ENCODE measurements at places on chromosomes 5 and 9.

GRCh38 chr9:127776195-127776923 lies 2.1 kb downstream of the SH2D3C start:
- DNase-seq = peak; percentile 76

GRCh38 chr5:168784454-168784853 lies 205.3 kb upstream of the PANK3 start:
- DNase-seq = no peak

GRCh38 chr5:149072376-149072775 lies 9.5 kb upstream of the SH3TC2 start:
- no peak for DNase-seq

DNA sequence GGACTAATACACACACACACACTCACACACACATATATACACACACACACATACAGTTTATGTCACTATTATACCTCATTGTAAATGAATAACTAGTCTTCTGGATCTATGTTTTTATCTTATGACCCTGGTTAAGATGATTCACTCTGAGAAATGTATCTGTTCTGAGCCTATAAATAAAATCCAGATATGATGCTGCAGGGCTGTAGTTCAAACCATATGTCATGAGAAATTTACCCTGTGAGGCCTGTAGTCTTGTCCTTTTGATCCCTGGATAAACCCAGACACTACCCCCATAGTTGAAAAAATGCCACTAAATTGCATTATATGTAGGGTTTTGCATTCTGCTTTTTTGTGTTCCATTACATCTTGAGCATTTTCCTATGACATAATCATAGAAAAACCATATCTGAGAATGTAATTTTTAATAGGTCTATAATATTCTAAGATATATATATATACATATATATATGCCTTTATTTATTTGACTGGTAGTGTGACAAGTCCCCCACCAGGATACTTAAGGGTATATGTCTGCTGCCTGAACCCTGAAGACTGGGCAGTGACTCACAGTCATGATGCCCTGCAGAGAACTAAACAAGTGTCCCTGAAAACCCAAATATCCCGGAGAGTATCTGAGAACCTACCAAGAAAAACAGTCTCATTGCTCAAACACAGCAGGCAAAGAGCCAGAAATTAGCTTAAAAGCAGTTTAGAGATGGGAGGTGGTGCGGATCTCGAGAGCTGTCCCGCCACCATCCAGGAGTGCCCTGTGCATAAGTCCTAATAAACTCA lies 18.4 kb upstream of the ALDOB start:
- DNase-seq = no peak

GRCh38 chr9:26669701-26670670 lies 222.6 kb downstream of the CAAP1 start:
- DNase-seq = no peak

DNA sequence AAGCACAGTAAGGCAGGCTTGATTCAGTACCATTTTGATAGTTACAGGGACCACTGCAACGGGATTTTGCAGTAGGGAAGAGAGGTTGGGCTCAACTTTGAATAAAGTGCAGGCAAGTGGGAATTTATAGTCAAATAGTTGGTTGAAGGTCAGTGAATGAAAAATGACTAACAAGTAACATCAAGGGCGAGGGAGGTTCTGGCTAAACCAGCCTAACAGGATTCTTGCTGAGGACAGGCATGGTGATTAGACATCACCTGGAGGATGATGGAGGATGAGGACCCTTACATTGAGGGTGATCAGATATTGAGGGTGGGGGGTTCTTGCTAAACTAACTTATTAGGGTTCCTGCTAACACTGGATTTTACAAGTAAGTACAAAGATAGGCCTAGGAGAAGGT lies 66.1 kb upstream of the SMC5 start:
- peak; percentile 60 for DNase-seq

DNA sequence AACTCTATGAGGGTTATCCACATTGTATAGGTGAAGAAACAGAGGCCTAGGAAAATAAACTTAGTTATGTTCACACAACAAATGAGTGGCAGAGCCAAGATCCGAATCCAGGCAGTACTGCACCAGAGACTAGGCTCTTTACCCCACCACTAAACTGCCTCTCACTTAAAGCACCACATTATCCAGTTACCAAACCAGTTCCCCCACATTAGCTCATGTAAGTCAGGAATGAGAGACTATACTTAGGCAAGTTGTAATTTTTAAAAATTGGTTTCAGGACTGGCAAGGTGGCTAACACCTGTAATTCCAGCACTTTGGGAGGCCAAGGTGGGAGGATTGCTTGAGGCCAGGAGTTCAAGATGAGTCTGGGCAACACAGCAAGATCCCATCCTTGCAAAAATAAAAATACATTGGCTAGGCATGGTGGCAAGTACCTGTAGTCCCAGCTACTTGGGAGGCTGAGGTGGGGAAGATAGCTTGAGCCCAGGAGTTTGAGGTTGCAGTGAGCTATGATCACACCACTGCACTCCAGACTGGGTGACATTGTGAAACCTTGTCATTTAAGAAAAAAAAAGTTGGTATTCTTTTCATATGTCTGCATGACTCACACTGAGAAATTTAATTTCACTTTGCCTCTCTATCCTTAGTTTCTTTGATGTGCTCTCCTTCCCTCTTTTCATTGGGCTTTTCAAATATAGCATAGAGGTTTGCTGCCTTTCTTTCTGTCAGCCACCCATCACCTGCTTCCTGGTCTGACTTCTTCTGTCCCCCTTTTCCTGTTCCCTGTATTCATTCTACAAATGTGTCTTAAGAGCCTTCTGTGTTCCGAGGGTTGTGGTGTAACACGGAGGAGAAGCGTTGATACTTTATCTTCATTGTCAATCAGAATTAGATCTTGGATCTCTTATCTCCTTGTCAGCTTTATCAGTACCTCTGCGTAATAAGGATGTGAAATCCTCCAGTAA lies 64.7 kb downstream of the ERMP1 start:
- DNase-seq = no peak

- no peak for DNase-seq
Measured at GRCh38 chr5:115461506-115462290, 82.9 kb downstream of the FEM1C start.

GRCh38 chr5:173499471-173500212 lies 116.8 kb downstream of the BOD1 start:
- DNase-seq = peak; percentile 43

DNA sequence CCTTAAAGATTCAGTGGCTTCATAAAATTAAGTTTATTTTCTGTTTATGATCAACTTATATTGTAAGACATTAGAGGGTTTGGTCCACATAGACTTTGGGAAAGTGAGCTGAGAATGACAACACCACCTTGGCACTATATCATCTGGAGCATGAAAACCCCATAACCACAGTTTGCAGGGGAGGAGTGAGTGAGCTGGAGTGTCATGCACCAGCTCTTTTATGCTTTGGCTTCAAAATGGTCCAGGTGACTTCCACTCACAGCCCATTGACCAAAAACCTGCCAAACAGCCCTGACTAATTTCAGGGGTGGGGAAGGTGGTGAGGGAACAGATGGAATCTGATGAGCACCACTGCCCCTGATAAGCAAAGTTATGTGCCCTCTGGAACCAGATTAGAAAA lies 295.8 kb downstream of the DMRTA1 start:
- peak; percentile 36 for DNase-seq

DNA sequence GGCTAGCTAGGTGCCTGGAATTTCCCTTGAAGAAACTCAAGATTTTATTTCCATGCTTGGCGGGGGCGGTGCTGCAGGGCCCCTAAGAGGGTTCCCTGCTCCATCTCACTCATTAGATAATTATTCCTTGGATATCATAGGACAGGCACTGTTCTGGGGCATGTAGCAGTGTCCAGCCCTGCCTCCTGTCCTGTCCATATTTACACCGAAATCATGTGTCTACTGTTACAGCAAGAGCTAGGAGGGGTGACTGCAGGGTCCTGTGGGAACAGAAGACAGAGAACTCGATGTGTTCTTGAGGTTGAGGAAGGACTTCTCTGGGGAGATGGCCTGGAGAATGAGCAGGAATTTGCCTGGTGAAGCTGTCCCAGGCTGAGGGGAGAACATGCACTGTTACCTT lies 96.6 kb downstream of the CYFIP2 start:
- no peak for DNase-seq

DNA sequence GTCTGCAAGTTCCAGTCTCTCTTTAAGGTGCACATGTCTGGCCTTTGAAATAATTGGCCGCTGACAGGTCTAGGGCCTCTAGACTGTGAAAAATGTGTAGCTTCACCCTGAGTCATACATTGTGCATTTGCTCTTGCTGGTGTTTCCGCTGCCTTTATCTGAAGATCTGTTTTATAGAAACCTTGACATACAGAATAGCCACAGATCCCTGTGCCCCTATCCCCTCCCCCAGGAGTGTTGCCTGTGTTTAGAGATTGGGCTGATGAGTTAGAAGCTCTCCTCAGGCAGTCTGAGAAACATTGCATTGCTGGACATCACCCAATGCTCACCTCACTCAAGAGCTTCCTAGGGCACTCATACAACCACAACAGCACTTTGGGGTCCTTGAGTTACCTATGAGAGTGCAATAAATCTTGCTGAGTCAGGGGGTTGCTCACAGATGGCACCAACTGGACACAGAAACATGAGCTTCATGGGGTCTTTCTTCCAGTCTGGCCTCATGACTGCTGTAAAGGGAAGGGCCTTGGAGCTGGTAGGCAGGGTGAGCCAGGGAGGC lies 3.8 kb upstream of the ZNF782 start:
- peak; percentile 93 for DNase-seq

DNA sequence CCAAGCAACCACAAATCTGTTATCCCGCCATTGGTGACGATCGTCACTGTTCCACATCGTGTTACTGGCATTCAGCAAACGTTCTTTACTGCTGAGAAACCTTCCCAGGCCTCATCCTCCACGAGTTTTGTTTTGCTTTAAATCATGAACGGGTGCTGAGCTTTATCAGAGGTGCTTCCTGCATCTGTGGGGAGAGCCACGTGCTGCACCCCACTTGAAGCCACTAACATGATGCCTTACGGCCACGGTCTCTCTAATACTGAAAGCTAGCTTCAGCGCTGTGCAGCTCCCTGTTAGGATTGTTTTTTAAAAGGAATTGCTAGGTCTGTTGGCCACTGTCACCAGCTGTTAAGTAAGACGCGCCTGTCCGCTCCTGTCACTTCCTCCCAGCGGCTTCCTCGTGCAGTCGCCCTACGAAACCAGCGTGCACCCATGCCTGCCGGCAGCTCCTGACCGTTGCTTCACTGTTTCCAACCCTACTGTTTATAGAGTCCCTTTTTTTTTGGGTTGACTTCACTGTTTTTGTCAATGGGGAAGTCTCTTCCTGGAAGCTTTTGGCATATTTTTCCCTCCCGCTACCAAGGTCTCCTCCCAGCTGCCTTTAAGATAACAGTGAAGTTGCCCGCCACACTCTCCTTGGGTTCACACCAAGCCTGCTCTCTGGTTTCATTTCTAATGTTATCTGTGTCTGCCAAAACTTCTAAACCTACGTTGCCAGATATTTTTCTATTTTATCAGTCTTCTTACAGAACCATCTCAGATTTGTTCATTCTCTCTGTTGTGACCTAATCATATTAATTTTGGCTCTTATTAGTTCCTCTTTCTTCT lies 20.3 kb downstream of the LPCAT1 start:
- DNase-seq = no peak

- DNase-seq = no peak
Measured at GRCh38 chr9:108663422-108663821, 192.4 kb downstream of the ACTL7B start.

GRCh38 chr5:73786043-73786831 lies 160.2 kb downstream of the ARHGEF28 start:
- DNase-seq = no peak

GRCh38 chr5:2103940-2104339 lies 221.2 kb upstream of the IRX4 start:
- DNase-seq = no peak

- DNase-seq = peak; percentile 55
Measured at GRCh38 chr9:89929673-89930480, 325.1 kb downstream of the GADD45G start.

DNA sequence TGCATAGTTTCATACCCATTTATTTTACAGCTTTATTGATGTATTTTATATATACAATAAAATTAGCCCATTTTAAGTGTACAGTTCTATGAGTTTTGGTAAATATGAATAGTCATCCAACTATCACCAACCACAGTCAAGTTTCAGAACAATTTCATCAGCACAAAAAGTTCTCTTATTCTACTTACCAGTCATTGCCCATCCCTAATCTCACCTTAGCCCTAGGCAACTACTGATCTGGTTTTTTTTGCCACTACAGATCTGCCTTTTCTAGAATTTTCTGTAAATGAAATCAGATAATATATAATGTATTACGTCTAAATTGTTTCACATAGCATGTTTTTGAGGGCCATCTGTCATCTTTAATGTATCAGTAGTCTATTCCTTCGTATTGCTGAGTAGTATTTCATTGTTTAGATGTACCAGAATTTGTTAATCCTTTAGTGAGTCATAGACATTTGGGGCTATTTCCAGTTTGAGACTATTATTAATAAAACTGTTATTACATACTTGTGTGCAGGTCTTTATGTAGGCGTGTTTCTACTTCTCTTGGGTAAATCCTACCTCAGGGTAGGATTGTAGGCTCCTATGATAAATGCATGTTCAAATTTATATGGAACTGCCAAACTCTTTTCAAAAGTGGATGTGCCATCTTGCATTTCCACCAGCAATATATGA lies 198.5 kb upstream of the ADAMTSL1 start:
- no peak for DNase-seq

GRCh38 chr9:72937545-72937944 lies 15.3 kb downstream of the ALDH1A1 start:
- no peak for DNase-seq

GRCh38 chr9:109387206-109387605 lies 66.3 kb upstream of the EPB41L4B start:
- no peak for DNase-seq

- DNase-seq = no peak
Measured at GRCh38 chr9:38000332-38000731, 68.7 kb downstream of the SHB start.

GRCh38 chr5:173477345-173478040 lies 139.0 kb downstream of the BOD1 start:
- no peak for DNase-seq

DNA sequence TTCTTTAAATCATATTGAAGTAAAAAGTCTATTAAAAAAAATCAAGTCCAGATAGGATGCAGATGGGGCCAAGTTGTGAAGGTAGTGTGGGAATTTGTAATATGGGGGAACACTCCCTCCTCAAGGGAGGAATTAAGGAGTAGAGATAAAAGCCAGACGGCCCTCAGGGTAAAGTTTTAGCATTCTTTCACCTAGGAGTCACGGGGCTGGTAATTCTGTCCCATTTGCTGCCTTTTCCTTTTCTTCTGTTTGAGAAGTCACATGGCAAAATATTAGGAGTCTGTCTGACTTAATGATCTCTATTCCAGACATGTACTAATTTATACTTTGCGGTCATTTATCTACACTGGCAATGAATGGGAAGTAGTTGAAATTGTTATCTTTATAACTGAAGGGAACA lies 61.9 kb downstream of the SNX24 start:
- DNase-seq = peak; percentile 88

Data from islet precursor cell (in vitro differentiated cells).